ENCODE measurements at places on chromosomes 11 and 22.
A peak's percentile ranks its signal among the peaks of the same experiment; 100 is the strongest.

- no peak for DNase-seq
These were observed 10.3 kb downstream of the DHCR7 start for GRCh38 chr11:71437879-71438278.

DNA sequence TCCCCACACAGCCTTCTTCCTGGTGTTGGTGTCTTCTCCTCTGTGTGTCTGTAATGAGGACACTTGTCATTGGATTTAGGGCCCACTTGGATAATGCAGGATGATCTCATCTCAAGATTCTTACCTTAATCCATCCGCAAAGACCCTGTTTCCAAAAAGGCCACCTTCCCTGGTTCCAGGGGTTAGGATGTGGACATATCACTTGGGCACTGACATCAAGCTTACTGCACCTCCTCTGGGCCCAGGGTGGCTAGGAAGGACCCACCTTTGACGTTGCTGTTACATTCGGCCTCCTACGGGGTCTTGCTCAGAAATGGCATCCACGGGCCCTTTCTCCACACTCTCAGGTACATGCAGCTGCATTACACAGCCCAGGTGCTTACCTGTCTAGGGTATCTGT, 535.9 kb downstream of the BRD1 start:
- DNase-seq = no peak

DNA sequence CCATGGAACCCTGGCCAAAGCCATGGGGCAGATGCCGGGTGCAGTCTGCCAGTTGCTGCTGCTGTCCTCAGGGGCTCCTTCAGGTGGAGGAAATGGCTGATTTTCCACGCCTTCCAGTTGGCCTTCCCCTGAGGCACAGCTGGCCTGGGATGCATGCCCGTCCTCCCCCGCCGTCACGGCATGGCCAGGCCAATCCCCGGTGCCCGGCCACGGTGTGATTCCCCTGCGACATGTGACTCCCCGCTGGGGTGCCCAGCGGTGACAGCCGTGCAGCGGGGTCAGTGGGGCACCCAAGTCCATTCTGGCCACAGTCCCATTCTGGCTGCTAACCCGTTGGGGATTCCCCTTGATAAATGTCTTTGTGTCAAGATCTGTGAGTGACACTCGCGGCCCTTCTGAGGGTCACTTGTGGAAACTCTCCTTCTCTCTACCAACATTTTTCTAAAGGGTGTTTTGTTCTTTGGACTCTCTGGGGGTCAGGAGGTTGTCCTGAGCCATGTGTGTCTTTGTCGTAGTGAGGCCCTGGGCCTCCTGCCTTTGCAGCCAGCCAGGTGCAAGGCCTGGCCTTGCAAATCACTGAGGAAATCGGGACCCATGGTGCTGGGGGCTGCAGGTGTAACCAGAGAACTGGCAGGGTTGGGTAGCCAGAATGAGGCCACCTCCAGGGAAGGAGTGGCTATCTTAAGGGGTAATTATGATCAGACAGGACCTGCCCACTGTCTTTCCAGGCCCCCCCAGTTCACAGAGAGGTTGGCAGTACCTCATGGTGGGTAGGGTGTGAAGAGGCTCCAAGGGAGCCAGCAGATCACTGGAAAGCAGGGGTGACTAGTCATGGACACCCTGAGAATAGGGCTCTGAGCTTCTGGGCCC, 37.1 kb downstream of the KCNQ1OT1 start:
- DNase-seq = no peak

- no peak for DNase-seq
These were observed 6.8 kb downstream of the APOL1 start for GRCh38 chr22:36259615-36260300.

DNA sequence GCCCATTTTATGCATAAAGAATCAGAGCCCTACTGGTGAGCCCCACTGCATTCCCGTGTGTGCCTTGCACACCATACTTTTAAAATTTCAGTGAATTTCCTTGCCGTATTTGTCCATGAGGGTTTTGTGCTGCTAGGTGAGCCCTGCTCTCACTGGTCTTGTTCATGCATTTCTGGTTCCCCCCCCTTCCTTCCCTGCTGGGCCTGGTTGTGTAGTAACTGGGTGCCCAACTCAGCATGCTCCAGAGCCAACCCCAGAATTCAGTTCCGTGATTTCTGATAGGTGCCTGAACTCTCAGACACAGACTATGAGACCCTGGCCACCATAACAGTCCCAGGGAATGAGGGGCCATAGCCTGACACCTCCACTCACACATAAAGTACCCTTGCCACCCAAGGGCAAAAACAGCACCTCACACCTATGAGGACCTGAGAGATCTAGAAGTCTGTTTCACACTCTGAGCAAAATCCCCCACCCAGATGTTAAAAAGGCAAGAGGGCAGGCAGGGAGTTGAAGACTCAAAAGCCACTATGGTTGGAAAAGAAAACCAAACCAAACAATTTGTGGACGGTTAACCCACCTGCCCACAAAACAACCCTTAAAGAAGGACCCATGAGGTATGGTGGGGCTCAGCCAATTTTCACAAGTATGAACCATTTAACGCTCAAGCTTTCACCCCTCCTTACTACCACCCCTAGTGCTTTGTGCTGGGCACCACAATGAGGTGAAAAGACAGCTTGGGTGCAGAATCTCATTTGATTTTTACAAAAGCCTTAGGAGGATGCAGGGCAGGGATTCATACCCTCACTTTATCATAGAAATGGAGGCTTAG, 16.8 kb upstream of the IL10RA start:
- DNase-seq = no peak

DNA sequence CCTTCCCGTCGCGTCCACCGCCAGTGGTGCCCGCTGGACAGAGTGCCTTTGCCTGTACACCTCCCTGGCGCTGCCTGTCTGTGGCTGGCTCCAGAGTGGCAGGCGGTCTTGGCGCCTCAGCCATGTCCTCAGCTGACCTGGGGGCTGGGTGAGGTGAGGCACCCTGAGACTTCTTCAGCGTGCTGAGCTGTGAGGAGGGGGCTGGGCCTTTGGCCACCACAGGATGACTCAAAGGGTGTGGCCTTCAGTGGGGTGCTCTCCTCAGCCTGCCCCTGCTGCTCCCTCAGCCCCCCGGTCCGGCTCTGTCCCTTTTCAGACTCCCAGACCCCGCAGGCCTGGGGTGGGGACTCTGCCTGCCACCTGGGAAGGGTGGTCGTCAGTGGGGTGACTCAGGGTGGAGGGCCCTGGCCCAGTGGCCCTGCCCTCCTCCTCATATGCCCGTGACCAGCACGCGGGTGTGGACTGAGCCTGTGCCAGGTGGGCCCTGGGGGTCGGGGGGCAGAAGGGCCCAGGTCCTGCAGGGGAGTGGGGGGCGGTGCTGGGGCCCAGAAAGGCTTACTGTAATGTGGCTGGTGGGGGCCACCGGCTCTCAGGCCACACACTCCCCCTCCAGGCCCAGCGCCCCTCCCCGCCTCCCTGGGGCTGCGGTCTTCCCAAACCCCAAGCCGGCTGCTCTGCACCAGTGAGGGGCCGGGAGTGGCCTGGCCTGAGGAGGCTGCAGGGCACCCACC, 15.9 kb downstream of the CRELD2 start:
- no peak for DNase-seq

DNA sequence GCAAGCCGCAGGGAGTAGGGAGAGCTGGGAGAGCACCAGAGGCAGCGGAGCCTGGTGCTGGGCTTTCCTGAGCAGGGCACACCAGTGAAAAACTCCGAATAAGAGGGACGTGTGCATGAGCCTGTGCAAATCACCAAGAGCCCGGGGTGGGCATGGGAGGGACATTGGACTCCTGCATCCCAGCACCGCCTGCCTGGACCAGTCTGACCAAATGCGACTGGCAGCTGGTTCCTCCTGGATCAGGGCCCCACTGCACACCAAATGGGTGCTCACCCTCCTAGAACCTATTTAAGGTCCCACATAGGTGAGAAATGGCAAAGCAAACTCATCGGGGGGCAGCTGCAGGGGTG, 3.1 kb downstream of the PPM1F start:
- DNase-seq = no peak

- no peak for DNase-seq
These were observed 80.7 kb downstream of the MICAL3 start for GRCh38 chr22:17943533-17944249.

GRCh38 chr11:121672630-121673487, 220.1 kb upstream of the SORL1-AS1 start:
- peak; percentile 33 for DNase-seq

GRCh38 chr11:10913075-10913474, 55.2 kb upstream of the ZBED5 start:
- no peak for DNase-seq

- DNase-seq = no peak
These were observed 41.6 kb upstream of the FAM181B start for GRCh38 chr11:82775218-82775617.

DNA sequence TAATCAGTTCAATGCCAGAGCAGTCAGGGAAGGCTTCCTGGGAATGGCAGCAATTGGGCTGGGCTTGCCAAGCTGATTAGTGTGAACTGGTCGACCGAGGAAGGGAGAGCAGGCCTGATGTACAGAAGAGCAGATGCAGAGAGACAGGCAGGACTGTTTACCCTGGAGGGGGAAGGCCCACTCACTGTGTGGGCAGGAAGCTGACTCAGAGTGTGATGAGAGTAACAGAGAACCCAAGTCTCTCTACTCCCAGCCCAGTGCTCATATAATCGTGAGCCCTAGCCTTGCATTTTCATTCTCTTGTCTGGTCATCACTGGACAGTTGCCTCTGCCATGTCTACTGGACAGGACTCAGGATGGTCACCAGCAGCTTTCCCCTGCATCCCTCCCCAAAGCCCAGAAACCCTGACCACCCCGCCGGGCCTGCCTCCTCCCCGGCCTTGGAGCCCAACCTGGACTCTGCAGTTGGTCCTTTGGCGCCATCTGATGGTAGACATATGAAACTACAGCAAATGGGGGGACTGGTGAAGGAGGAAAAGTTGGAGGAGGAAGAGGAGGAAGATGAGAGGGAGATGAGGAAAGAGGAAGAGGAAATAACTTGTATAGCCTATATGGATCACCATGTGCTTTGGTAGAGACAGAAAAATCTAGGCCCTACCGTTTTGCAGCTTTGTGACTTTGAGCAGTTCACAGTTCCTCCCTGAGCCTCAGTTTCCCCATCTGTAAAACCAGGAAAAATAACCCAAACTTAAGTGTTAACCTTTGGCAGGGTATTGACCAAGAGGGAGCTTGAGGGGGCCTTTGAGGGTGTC, 43.4 kb upstream of the PRDM11 start:
- DNase-seq = peak; percentile 69

Measured in muscle of arm (tissue), 14 donors.